Upper lobe of left lung (tissue), 6 donors: ENCODE measurements at places on chromosomes 12 and 14. TPM values are rescaled to one million over a fixed set of nuclear protein-coding genes. Genes with fewer than 3 reads are reported as not detected.
A peak's percentile ranks its signal among the peaks of the same experiment; 100 is the strongest.

DNA sequence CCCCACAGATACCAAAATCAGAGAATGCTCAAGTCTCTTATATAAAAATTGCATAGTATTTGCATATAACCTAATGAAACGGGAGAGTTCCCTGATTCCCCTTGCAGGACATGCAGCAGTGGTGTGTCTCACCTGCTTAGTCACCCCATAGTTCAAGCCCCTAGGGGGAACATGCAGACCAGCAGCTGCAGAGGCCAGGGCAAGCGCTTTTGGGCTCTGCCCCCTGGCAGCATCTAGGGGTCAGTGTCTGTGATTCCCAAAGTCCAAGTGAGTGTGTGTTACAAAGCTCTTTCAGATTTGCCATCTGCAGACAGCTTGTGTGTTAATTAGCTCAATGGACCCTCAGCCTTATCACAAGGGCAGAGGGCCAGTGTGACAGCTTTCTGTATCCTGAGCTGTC lies 110.1 kb downstream of the DNAI7 start:
- DNase-seq, result peak; percentile 10

PPFIBP1 gene
- 67.5 TPM for total RNA-seq

GRCh38 chr12:94078736-94079509 lies 69.5 kb upstream of the PLXNC1 start:
- DNase-seq, result no peak

OR6C2 gene
- total RNA-seq, result not detected

DNA sequence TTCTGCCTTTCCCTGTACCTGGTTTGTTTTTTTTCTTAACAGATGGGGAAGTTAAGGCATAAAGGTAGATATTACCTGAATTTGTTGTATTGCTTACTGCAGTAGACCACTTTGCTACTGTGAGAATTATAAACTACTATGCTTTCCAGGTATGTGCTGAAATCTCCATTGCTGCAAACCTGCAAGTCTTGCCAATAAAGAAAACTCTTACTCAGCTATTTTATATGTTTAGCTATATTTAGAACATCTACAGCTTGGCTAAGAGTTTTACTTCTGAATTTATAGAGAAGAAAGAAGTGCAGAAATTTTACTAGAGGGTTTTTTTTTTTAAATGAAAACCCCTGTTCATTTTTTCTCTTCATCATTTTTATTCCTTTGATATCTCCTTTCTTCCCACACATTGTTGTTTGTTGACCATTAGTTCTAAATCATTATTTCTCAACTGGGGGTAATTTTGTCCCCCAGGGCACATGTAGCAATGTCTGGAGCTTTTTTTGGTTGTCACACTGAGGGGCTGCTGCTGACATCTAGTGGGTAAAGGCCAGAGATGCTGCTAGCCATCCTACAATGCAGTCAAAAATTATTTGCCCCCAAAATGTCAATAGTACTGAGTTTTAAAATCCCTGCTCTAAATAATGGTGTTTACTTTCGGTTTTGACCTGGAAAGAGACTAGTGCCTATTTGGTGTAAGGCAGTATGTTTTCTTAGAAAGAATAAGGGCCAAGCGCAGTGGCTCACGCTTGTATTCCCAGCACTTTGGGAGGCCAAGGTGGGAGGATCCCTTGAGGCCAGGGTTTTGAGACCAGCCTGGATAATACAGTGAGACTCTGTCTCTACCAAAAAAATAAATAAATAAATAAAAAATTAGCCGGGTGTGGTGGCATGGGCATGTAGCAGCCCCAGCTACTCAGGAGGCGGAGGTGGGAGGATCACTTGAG lies 48.6 kb downstream of the PCNX1 start:
- DNase-seq, result no peak

GRCh38 chr12:128794661-128795529 lies 28.9 kb downstream of the SLC15A4 start:
- DNase-seq, result no peak

- DNase-seq, result no peak
Measured at GRCh38 chr14:48615618-48616017, 940.2 kb upstream of the MDGA2 start.

MYH7 gene
- total RNA-seq, result not detected

DNA sequence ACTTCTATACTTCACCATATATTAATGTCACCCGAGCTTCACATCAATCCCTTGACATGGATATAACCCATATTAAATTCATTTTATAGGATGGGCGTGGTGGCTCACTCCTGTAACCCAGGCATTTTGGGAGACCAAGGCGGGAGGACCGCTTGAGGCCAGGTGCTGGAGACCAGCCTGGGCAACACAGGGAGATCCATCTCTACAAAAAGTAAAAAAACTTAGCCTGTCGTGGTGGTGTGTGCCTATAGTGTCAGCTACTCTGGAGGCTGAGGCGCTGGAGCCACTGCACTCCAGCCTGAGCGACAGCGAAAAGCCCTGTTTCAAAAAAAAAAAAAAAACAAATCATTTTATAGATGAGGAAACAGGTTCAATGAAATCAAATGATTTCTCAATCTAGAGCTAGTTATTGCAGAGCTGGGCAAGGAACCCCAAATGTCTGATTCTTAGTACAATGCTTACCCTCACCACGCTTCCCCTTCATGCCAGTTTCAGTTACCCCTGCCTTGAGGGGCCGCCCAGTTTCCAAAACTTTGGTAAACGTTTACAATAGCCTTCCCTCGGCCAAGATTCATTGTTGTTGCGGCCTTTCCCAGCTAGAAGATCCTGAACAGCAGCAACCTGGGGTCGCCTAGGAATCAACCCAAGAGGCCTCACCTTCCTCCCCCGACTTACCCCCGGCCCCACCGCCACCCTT lies 751 bp downstream of the PSMB5 start:
- DNase-seq, result no peak

DNA sequence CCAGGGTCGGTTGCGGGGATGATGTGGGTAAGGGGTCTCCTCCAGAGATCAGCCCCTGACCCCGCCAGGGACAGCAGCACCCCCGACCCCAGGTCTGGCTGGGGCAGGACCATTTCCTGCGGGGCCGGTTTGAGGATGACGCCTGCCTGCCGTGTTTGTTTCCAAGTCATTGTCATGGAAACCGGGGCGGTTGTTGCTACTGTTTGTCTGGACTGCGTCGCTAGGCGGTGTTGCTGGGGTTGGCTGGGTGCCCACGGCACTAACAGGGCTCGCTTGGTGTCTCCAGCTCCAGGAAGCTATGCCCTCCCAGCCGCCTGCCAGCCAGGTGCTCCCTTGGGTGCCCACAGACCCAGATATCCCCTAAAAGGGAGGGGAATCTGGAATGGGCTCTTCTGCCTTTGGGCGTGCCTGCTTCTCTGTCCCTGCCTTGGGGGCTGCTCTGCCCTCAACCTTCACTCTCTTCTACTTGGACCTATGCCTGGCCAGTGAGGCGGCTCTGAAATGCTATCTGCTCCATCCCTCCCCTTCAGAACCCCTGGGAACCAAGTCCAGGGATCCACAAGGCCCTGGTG lies 4.7 kb upstream of the CRIP1 start:
- peak; percentile 94 for DNase-seq

DNA sequence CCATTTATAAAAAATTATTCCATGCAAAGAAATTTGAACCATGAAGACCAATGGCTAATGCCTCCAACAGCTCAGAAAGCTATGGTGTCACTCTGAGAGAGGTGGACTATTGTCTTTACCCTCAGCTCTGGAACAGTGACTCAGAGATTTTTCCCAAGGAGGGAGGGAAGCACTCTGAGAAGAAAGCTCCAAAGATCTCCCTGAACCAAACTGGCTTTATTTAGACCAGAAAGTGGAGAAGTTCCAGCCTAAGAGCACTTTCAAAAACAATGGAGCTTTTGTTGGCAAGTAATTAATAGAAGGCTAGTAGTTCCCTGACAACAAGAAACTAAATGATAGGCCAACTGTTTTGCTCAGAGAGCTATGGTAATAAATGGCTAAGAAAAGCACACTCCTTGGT lies 599.9 kb upstream of the MDGA2 start:
- no peak for DNase-seq

NTF3 gene
- not detected for total RNA-seq

- DNase-seq, result no peak
Measured at GRCh38 chr12:30813525-30814294, 59.0 kb upstream of the CAPRIN2 start.

DNA sequence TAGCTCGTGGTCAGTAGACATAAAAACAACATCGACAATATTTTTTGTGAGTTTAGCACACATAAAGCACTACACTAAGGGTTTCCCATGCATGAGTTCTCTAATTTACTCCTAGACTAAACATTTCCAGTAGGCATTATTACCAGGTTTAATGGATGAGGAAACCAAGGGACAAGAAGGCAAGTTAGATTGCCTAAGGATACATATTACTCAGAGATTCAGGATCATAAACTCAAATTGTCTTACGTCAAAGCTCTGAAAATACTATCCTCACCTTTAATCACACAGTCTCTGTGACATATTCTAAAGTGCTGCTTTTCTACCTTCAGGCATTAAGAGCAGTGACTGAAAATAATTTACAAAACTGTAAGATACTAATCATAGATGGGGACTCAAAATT lies 655.3 kb downstream of the SLC16A7 start:
- no peak for DNase-seq

- no peak for DNase-seq
Measured at GRCh38 chr12:30546121-30546520, 149.5 kb downstream of the IPO8 start.

GRCh38 chr14:95320078-95320895 lies 579 bp upstream of the CLMN start:
- DNase-seq, result no peak

DNA sequence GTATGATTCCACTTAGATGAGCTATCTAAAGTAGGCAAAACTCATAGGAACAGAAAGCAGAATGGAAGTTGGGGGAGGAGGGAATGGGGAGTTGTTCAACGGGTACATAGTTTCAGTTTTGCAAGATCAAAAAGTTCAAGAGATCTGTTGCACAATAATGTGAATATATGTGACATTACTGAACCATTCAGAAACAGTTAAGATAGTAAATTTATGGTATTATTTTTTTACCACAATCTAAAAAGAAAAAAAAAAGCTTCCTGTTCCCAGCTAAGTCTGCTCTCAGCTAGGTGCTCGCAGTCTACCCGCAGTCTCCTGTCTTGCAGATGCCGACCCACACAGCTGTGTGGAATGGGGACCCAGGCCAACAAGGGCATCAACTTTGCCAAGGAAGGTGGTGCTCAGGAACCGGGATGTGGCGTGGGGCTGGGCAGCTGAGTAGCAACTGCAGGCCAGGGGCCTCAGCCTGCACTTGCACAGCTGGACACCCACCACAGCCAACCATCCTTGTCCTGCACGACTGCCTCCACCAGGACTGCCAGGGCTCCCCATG lies 15.3 kb upstream of the ANO6 start:
- DNase-seq, result no peak

DNA sequence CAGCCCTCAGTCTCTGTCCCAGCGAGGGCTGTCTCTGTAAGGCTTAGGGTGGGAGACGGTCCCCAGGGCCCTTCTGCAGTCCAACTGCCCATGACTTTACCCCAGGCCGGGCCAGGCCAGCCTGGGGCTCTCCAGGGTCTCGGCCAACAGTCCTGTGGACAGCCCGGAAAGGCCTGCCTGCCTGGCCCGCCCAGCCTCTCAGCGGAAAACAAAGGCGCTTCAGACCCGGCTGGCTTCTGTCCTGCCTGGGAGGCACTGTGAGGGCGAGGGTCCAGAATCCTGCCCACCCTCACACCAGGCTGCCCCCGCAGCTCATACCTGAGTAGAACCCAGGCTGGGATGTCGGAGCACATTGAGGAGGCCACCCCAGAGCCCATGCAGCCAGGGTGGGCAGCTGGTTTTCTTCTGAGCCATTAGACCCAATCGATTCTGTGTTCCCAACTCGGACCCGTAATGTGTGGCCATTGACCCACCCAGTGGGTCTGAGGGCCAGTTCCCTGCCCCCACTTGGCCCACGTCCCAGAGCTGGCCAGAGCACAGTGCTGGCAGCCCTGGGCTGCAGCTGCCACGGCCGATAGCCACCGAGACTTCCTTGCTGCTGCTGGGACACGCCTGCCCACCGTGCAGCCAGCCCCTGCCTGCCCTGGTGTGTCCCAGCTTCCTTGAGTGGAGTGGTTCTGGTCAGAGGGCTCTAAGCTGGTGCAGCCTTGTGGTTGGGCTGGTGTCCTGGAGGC lies 1.6 kb downstream of the CRIP2 start:
- peak; percentile 60 for DNase-seq

DNA sequence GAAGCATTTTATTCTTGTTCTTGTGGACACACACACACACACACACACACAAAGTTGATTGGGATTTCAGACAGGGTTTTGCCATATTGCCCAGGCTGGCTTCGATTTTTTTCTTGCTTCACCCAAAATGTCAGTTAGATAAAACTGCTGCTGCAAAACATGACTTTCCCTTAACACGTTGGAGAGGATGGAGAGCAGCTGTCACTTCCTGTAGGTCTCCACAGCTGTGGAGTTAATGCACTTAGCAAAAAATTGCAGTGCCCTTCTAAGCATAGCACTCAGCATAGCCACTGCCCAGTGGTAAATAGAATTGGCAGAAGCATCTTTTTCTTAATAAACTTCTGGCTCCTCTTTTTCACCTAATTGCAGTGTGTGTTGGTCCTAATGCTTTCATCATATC lies 54.5 kb downstream of the PDZRN4 start:
- no peak for DNase-seq

- no peak for DNase-seq
Measured at GRCh38 chr14:101380940-101381339, 180.4 kb upstream of the DIO3 start.

TBX5 gene
- 24.0 TPM for total RNA-seq

DNA sequence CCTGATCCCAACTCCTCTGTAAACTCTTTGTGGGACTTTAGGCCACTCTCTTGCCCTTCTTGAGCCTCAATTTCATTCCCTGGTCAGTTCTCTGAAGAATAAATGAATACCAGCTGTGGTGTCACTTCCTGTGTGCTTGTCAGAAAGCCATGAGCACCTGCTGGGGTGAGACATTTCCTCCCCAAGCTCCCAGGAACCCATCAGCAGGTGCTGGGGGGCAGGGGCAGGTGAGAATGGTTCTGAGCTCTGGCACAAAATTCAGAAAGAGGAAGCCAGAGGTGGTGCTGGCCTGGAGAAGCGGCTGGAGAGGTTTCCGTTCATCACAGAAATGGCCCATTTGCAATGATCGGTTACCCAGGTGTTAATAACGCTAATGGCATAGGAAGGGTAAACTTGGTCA lies 14.9 kb downstream of the LHX5 start:
- DNase-seq, result no peak

GRCh38 chr12:52242442-52243258 lies 9.6 kb downstream of the KRT7 start:
- DNase-seq, result no peak

GCN1 gene
- total RNA-seq, result 140 TPM

DNA sequence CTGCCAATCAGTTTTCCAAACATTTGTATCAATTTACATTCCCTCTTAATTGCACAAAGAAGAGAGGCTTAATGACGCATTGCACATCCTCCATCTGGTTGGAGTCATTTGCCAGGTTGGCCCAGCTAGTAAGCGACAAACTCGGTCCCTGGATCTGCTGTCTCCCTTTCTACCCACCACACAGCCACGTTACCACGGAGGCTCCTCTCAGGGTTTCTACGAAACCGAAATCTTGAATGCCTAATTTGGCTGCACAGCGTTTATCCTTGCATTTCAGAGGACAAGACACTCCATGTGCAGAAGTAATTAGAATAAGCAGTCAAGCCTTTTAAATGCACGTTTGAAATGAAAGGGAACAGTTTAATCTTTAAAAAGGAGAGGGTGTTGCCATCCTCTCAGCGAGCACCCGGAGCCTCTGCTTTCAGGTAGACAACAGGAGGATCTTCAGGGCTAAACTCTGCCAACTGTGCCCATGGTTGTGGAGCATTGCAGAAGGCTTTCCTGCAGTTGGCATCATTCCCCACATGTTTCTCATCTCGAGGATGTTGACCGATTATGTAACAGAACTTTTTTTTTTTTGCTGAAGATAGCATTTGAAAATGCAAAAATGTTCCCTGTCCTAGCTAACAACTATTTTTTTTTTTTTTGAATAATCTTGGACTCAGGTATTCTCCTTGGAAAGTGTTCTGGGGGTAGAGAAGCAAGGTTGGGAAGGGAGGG lies 37.8 kb downstream of the SLC24A4 start:
- DNase-seq, result no peak

PDZRN4 gene
- 0.61 TPM for total RNA-seq

SPTB gene
- total RNA-seq, result 2.1 TPM
